ENCODE measurements at places on chromosomes 7 and 10.
A peak's percentile ranks its signal among the peaks of the same experiment; 100 is the strongest.

GRCh38 chr10:85645926-85646711, 720.5 kb downstream of the GRID1 start:
- DNase-seq = no peak

DNA sequence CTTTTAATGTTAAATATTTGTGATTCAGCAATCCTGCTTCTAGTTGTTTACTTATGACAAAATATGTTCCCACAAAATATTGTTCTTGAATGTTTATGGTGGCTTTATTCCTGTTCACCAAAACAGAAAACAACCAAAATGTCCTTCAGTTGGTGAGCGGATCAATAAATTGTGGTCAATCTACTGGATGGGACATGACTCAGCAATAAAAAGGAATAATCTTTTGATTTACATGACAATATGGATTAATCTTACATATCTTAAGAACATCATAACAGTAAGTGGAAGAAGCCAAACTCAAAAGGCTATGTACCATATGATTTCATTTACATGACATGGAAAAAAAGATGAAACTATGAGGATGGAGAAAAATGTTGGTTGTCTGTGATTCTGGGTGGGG, 691.3 kb upstream of the GHITM start:
- no peak for DNase-seq

- DNase-seq = no peak
Observed at GRCh38 chr10:133359972-133360610, 2.3 kb upstream of the FUOM start.

DNA sequence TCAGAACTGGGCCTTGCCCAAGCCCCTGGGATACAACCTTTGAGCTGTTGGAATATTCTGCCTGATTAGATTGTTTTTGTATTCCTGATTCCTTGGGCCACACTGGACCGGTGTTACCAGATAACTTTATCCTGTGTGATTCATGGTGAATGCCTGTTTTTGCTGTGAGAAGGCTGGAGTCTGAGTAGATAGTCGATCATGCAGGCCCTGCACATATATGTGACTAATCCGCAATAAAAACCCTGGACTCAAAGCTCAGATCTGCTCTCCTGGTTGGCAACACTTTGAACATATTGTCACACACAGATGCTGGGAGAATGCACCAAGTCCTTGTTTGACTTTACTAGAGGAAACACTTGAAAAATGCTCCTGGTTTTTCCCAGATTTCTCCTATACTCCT, 183.9 kb upstream of the MBL2 start:
- DNase-seq = no peak

- no peak for DNase-seq
Observed at GRCh38 chr10:87860816-87861403, 2.4 kb downstream of the KLLN start.

GRCh38 chr10:113087165-113088029, 137.3 kb downstream of the TCF7L2 start:
- DNase-seq = no peak

DNA sequence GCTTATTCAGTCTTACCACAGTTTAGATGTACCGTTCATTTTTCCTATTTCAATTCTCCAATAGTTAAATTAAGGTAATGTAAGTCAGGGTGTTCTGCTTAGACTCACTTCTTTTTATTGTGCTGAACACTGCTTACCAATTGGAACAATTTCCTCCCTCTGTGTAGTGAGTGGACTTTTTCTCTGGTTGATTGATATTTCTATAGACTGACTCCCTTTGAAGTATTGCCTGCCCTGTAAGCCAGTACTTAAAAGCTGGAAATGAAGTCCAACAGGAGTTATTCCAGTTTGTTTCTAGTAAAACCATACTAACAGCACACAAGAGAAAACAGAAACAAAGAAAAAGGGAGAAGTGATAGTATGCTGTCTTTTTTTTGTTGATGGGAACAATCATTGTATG, 1674.9 kb downstream of the REEP3 start:
- DNase-seq = no peak

DNA sequence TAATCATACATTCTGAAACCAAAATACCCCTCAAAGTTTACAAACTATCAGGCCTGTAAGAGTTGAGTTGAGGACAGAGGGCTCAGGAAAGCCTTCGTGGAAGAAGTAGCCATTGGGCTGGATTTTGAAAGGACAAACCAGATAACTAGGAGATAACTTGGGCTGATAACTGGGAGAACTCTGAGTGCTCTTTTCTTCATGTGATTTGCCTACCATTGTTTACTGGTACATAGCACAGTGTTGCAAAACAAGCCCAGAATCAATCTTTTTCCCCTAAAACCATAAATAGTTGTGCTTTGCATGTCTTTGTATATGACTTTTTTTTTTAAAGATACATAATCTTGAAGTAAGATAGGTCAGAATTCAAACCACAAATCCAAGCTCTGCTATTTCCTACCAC, 106.7 kb upstream of the ITGB1 start:
- no peak for DNase-seq

GRCh38 chr10:24552346-24553016, 171.2 kb downstream of the ARHGAP21 start:
- DNase-seq = no peak

GRCh38 chr10:61742812-61743211, 80.1 kb downstream of the CABCOCO1 start:
- no peak for DNase-seq

DNA sequence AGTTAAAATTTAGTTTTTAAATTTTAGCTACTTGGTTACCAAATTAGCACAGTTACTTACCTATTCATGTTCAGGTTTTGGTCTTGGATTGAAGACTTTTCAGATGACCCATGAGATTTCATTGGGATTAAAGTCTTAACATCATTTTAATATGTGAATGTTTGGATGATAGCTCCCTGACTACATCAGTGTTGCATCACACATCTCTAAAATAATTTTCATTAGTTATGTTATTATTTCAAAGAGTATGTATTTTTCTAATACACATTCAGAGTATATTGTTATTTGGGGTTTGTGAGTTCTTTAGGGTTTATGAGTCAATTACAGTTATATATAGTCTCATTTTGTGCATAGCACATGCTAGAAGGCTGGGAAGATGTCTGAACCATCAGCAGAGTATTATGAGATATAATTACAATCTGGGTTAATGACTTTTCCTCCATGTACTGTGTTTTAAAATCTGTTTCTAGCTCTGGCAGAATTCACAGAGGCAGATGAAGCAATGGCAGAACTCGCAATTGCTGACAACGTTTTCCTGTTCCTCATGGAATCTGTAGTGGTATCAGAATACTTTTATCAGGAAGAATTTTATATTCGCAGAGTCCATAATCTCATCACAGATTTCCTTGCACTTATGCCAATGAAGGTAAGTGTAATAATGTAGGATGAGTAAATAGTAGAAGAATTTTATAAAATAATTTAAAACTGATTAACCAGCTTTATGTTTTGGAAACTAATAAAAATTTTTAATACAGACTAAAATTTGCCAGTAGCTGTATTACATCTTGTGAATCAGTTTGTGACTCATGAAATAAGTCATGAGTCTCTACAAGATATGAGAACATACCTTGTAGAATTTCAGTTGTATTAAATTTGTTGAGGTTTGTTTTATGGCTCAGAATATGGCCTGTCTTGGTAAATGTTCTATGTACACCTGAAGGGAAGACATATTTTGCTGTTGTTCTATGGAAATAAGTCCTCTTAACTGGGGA, 26.9 kb downstream of the NUP205 start:
- DNase-seq = no peak

GRCh38 chr10:79316671-79317431, 30.4 kb upstream of the PPIF start:
- DNase-seq = no peak

DNA sequence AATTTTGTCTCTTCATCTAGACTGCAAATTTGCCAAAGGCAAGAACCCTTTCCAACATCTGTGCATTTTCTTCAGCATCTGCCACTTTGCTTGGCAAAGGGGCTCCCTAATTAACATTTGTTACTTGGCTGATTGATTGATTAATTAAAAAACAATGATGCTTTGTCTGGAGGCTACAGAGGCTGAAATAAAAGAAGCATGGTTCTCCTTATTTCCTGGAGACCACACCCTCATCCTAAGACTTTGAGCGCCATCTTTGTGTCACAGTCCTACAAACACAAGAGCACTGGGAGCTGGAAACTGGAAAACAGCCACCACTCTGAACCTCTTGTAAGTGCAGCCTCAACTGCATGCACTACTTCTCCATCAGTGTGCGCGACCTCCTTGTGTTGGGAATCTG, 189.2 kb downstream of the C7orf25 start:
- no peak for DNase-seq

- no peak for DNase-seq
Observed at GRCh38 chr10:113631684-113632367, 32.0 kb downstream of the NRAP start.

DNA sequence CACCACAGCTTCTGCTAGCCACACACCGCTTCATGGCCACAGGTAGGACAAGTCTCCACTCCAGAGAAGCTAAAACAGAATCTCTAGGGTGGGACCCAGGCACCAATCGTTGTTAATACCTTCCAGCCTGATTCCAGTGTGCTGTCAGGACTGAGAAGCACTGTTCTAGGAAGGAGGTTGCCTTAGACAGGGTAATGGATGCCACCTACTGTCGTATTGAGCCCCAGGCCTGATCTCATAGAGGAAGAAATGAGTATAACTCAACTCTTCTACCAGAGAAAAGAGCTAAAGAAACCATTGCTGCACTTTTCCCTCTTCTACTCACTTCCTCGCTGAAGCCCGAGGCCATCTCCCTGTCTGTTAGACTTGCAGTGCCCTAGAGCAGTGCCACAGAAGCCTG, 31.8 kb downstream of the CNNM1 start:
- DNase-seq = no peak

GRCh38 chr10:99337311-99337811, 8.2 kb downstream of the CNNM1 start:
- DNase-seq = no peak

DNA sequence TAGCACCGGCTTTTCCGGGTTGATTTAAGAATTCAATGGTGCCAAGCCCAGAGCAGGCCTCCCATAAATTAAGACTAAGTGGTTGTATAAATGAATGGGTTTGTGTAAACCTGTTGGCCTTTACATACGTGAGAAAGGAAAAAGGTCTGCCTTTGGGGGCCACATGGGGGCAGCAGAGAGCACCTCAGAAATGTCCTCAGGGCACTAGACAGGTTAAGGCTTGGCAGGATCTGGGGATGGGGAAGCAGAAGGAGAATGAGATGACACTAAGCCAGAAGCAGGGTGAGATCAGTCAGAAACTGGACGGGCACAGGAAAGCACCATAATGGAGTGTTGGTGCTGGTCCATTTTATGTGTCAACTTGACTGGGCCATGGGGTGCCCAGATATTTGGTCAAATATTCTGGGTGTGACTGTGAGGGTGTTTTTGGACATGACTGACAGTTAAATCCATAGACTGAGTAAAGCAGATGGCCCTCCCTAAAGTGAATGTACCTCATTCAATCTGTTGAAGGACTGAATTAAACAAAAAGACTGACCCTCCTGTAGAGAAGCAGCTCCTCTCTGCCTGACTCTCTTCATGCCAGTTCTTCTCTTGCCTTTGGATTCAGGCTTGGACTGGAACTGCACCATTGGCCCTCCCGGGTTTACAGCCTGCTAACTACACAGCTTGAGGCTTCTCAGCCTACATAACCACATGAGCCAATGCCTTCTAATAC, 58.9 kb downstream of the FRMPD2 start:
- DNase-seq = peak; percentile 12

DNA sequence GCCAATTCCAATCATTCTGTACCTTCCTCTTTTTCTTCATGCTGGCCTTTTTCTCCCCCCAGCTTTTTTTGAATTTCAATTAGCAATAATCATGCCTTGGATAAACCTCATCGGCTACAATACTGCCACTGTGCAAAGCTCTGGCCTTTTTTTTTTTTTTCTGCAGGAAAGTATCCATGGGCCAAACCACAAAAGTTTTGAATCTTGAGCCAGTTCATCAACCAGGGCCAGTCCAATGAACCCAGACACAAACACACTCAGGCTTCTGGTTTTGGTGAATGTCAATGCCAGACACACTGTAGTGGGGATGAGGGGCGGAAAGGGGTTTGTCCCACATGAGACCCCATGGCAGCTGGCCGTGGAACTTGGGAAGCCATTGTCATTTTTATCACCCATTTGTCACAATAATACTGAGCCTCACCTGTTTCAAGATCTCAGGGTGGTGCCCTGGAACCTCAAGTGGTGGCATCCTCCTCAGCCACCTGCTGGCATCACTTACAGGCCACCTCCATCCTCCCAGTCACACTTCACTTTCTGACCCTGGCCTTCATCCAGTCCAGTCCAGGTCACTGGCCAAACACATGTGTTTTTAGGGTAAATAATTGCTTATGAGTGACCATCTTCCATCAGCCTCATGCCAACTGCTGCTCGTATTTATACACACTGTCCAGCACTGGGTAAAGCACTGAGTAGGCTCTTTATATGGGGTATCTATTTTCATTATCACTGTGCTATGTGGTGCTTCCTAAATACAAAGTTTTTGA, 40.8 kb upstream of the TSPAN33 start:
- no peak for DNase-seq

DNA sequence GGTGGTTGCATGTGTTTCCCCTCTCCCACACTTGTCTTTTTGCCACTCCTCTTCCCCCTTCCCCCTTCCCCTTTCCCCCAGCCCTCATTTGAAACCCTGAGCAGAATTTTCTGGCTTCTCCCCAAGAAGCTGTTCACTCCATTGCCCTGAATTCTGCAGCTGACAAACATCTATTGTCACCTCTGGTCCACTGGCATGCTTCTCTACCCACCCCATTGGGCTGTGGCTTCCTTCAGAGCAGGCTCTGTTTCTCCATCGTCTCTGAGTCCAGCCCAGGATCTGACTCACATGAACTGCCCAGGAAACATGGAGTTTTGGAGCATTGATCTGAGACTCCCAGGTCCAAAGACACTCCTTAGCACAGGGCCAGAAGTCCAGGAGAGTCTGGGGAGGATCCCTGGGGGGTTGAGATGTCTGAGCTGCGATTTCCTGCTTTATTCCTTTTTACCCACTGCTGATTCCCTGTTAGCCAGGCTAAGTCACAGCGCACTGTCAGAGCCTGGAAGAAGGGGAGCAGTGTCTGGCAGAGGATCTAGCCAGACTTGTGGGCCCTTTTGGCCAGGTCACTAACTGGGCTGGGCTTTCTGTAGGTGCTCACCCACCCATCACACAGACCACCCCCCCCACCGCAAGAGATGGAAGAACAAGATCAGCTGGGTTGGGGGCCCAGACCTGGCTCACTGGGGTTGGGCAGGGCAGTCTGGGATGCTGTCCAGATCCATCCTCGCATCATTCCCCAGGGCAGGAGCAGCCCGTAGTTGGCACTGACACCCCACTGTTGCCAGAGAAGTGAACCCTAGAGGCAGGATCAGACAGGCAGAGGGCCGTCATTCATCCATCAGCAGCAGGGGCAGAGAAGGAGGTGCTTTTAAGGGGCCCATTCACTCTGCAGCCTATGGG, 3.5 kb downstream of the CHAT start:
- DNase-seq = no peak

GRCh38 chr10:5816170-5816569, 2.9 kb upstream of the GDI2 start:
- no peak for DNase-seq

GRCh38 chr7:52586704-52587103, 448.7 kb upstream of the POM121L12 start:
- no peak for DNase-seq

- DNase-seq = no peak
Observed at GRCh38 chr7:45684910-45685618, 110.9 kb downstream of the ADCY1 start.

- DNase-seq = no peak
Observed at GRCh38 chr7:44463169-44463808, 27.2 kb downstream of the NUDCD3 start.
